ENCODE measurements at places on chromosomes 3 and 15.
A peak's percentile ranks its signal among the peaks of the same experiment; 100 is the strongest.

DNA sequence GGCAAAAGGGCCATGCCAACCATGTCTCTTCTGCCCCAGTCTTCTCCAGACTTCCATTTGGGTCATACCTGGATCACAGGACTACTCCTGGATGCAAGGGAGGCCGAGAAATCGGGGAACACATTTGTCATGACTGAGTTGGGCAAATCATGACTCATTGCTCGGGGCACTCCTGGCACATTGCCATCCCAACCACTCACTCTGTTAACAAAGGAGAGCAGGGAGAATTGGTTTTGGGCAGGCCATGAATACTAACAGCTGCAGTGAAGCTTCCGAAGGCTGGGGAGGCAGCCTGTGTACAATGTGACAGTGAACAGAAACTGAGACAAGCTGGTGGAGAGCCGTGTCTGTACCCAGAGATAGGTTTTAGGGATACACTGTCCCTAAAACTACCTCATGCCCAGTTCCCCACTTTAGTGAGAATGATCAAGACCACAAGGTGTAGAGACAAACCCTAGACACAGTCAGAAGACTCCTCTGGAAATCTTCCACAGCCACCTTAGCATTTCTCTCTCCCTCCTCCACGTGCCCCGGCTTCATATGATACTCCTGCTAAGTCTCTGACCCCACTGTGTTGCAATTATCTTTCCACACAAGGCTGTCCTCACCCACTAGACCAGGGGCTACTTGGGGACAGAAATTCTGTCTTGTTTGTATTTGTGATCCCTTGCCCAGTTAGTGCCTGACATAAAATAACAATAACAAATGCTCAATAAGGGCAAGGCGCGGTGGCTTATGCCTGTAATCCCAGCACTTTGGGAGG is 10.5 kb upstream of the BUB1B start:
- no peak for DNase-seq

DNA sequence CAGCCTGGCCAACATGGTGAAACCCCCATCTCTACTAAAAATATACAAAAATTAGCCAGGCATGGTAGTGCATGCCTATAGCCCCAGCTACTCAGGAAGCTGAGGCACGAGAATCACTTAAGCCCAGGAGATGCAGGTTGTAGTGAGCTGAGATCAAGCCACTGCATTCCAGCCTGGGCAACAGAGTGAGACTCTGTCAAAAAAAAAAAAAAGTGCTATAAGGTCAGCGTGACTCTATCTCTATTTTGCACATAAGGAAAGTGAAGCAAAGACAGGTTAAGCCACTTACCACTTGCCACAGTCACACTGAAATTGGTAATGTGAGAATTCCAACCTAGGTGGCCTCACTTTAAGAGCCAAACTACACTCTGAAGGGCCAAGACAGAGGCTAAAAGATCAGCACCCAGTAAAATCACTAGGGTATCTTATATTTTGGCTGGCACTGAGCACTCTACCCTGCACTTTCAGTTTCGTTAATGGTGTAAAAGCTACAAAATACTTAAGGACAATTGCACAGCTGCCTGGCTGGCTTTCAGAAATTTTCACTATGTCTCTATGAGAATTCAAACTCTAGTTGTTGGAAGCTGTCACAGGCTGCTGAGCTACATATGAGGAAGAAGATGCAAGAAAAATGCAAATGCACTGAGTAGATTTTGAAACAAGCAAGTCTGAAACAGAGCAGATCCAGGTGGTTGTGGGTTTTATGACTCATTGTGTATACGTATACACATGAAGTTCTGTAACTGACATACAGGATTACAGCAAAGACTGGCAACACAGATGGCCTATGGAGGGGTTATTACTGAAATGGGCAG is 32.7 kb downstream of the TRANK1 start:
- peak; percentile 49 for DNase-seq

- no peak for DNase-seq
Measured at GRCh38 chr15:51096976-51097375, 2.3 kb upstream of the TNFAIP8L3 start.

DNA sequence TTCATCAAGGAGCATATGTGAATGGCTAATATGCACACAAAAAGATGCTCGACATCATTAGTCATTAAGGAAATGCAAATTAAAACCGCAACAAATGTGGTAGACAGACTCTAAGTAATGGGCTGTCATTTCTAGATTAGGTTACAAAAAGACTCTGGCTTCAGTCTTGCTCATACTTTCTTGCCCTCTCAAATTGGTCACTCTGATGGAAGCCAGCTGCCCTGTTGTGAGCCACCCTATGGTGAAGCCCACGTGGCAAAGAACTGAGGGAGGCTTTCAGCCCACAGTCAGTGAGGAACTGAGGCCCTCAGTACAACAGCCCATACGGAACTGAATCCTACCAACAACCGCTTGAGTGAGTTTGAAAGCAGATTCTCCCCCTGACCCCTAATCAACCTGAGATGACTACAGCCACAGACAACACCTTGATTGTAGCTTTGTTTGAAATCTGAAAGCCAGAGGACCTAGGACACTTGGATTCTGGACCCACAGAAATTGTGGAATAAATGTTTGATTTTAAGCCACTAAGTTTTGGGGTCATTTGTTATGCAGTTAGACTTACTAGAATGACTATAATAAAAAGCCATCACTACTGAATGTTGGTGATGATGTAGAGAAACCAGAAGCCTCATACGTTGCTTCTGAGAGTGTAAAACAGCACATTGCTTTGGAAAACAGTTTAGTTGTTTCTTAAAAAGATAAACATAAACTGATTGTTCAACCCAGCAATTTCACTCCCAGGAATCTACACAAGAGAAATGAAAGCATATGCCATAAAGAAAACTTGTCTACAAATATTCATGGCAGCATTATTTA is 45.7 kb downstream of the EHHADH start:
- DNase-seq, result peak; percentile 43

- no peak for DNase-seq
Measured at GRCh38 chr15:86611417-86612040, 531.9 kb downstream of the AGBL1 start.

Measured in AG09319 (cell line).